ENCODE measurements at places on chromosomes 1 and 21. TPM values are rescaled to one million over a fixed set of nuclear protein-coding genes. Genes with fewer than 3 reads are reported as not detected.
A peak's percentile ranks its signal among the peaks of the same experiment; 100 is the strongest.

DNA sequence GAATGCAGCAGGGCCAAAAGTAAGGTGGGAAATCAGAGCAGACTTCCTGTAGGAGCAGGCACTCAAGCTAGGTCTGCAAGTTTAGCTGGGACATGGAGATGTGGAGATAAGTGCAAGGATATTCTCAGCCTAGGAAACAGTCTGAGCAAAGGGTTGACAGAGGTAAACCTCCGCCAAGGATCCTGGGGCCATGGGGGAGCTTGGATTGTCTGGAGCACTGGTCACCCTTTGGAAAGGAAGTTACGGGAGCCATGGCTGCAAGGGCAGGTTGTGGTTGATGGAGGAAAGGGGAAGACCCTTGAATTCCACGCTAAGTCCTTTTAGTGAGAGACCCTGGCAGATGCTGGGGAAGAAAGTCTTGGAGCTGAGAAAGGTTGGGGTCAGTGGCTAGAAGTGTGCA lies 150.9 kb downstream of the PTPRU start:
- DNase-seq, result no peak

GRCh38 chr1:5597991-5598823 lies 394.0 kb downstream of the NPHP4 start:
- DNase-seq, result no peak

GRCh38 chr21:28393279-28393678 lies 599.4 kb downstream of the LTN1 start:
- DNase-seq, result peak; percentile 27

FAM163A gene
- 0.65 TPM for total RNA-seq

LHX8 gene
- total RNA-seq, result not detected
